ENCODE measurements at places on chromosomes 6 and 20.

DNA sequence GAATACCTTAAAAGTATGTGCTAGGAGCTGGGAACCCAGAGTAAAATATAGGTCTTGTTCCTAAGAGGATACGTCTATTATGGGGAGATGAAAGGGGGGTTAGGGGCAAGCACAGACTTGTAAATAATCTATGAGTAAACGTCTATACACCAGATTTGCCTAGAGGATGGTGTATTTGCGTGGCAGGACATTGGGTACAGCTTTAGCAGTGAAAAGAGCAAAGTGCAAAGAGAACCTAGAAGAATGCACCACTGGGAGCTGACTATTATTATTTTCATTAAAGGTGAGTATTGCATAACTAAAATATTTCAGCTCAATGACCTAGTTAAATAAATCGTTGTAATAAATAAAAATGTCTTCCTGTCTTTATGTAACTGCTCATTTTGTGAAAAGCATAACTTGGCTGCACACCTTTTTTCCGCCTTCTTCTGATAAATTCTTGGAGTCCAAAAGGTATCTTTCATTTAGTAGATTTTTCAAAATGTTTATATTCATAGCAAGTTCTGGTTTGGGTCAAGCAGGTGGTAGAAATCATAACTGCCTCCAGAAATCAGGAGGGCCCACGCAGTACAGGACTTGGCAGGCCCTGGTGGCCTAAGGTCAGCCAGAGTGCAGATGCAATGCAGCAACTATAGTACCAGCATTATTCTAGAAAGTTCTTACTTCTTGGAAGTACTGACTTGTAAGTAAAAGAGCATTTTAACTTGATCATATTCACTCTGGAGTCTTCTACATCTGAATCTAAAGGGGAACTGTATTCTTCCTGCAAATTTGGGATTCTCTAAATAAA is 357.2 kb downstream of the PLCB1 start:
- no peak for DNase-seq
- H3K27ac ChIP-seq: no peak overlapping the region
- H3K4me1 ChIP-seq: no peaks in the 10 kb centered on the region
- no peaks in the 10 kb centered on the region for H3K27me3 ChIP-seq
- H3K4me3 ChIP-seq: no peak overlapping the region

DNA sequence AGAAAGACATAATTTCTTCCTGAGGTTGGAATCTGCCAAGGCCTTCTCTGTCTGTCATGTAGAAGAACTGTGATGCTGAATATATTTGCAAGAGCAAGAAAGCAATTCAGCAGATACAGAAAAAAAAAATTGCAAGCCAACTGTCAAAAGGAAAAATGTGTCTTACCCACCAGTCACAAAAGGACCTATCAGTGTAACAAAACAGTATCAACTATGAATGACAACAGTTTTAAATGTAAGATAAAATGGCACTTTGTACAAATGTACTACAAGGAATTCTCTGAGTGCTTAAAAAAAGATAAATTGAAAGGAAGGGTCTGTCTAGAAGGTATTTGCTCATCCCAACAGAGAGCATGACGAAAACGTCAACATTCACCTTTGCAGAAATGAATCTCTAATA is 185.3 kb upstream of the TFAP2D start:
- no peak for DNase-seq
- no peaks in the 10 kb centered on the region for H3K27me3 ChIP-seq
- no peak overlapping the region for H3K27ac ChIP-seq
- no peaks in the 10 kb centered on the region for H3K36me3 ChIP-seq
- H3K4me3 ChIP-seq: no peak overlapping the region

- no peak overlapping the region for H3K4me3 ChIP-seq
- H3K4me1 ChIP-seq: no peaks in the 10 kb centered on the region
- no peak overlapping the region for H3K27ac ChIP-seq
- DNase-seq: no peak
Observed at GRCh38 chr6:28152531-28152930, 10.8 kb downstream of the ZKSCAN8 start.

DNA sequence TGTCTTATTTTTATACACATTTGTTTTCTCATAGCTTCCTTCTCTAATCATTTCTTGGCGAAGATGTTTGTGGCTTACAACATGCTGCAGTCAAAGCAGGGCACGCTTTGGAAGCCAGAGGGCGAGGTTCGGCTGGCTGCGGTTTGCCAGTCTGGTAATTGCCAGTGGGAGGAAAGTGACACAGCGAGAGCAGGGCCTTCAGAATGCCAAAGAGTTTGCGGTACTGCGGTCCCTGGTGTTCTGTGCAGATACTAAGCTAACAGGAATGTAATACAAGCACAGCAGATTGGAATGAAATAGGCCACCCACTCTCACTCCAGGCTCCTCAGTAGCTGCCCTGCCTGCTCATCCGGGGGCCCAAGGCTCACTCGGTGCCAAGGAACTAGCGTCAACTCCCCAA is 58.7 kb upstream of the TGM3 start:
- no peak for DNase-seq
- no peaks in the 10 kb centered on the region for H3K4me1 ChIP-seq
- no peak overlapping the region for H3K4me3 ChIP-seq
- no peaks in the 10 kb centered on the region for H3K36me3 ChIP-seq
- H3K27ac ChIP-seq: no peak overlapping the region

DNA sequence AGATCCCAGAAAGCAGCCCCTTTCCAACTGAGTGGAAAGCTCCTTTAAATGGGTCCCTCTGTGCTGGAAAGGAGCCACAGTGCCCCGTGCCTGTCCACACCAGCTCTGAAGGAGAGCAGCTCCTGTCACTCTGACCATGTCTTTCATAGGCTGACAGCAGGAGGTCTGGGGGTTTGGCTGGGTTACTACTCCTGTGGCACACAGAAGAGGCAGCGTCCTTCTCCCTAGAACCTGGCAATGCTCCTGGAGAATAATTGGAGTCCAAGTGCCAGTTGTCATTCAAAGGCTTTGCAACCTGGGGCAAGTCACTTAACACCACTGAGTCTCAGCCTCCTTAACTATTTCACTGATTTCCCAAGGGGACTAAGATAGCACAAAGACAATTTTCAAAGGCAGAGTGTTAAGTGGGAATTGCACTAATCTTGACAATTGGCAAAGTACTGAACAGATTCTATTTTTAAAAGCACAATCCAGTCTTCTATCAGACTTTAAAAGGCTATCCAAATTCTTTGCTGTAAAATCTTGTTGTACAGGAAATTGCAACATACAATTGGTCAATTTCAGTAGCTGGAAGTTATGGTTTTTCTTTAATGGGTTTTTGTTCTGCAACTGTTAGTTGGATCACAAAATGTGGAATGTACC is 457.2 kb downstream of the KIF16B start:
- H3K27ac ChIP-seq: no peak overlapping the region
- no peaks in the 10 kb centered on the region for H3K36me3 ChIP-seq
- no peak for DNase-seq
- no peak overlapping the region for H3K4me3 ChIP-seq

- peaks cover 17% of the 10 kb centered on the region for H3K27me3 ChIP-seq
- DNase-seq: no peak
- no peaks in the 10 kb centered on the region for H3K36me3 ChIP-seq
- peaks cover 30% of the 10 kb centered on the region for H3K4me1 ChIP-seq
- no peak overlapping the region for H3K27ac ChIP-seq
Observed at GRCh38 chr6:35147026-35147425, 5.9 kb upstream of the TCP11 start.

DNA sequence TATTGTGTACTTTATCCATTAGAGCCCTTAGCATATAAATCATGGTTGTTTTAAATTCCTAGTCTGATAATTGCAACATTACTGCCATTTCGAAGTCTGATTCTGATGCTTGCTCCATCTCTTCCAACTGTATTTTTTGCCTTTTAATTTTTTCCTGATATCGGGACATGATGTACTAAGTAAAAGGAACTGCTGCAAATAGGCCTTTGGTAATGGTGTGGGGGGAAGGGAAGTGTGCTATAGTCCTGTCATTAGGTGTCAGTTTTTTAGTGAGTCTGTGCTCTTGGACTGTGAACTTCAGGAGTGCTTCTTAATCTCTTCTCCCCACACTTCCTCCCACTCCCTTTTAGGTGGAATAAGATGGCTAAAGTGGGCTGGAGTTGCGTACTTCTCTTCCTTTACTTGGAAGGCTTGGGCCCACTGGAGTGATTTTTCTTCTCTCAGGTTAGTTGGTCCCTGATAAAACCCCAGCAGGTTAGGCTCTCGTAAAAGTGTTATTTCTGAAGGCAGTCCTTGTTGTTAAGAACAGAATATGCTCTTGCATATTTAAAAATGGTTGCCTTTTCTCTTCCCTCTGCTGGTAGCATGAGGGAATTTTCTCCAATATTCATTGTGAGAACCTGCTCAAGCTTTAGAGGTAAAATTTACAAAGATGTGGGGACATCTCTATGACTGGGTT is 18.1 kb downstream of the STXBP5 start:
- DNase-seq: no peak
- H3K4me3 ChIP-seq: no peak overlapping the region
- H3K27ac ChIP-seq: no peak overlapping the region

GRCh38 chr6:123940551-123940950 is 136.9 kb downstream of the NKAIN2 start:
- H3K36me3 ChIP-seq: no peaks in the 10 kb centered on the region
- H3K27me3 ChIP-seq: no peaks in the 10 kb centered on the region
- H3K27ac ChIP-seq: no peak overlapping the region

DNA sequence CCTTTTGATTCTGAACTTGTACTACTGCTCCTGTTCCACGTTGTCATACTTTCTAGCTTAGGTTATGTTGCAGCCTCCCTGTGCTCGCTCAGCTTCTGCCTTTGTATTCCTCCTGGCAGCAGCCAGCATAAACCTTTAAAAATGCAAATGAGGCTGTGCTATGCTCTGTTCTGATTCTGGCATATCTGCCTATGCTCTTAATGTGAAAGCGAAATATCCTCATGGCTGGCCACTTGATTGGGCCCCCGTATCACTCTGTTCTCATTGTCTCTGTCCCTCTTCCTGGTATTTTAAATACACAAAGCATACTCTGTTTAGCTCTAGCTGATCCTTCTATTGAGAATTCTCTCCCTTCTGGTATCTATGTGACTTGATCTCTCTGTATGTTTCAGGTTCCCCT is 139.0 kb downstream of the JARID2 start:
- H3K27ac ChIP-seq: peak overlapping the region; percentile 1
- no peak overlapping the region for H3K4me3 ChIP-seq
- H3K4me1 ChIP-seq: peaks cover 61% of the 10 kb centered on the region

DNA sequence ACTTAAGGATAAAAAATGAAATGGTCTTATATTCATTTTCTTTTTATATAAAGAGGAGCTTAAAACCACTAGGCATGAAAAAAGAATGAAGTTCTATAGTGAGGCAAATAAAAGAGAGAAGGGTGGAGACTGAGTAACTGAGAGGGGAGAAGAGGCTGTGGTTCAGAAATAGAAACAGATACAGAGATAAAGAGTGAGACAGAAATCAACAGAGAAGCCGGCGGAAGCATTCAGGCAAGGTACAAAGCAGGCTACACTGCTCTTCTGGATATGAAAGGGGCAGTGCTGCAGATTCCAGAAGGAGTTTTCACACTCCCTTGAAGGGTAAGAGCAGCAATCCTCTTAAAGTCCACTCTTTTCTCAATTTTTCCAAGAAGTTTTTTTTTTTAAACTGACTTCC is 29.9 kb downstream of the NFATC2 start:
- peak overlapping the region; percentile 85 for H3K27ac ChIP-seq
- peak overlapping the region; percentile 42 for H3K4me3 ChIP-seq
- no peaks in the 10 kb centered on the region for H3K27me3 ChIP-seq
- H3K4me1 ChIP-seq: peaks cover 84% of the 10 kb centered on the region
- peaks cover 89% of the 10 kb centered on the region for H3K36me3 ChIP-seq

DNA sequence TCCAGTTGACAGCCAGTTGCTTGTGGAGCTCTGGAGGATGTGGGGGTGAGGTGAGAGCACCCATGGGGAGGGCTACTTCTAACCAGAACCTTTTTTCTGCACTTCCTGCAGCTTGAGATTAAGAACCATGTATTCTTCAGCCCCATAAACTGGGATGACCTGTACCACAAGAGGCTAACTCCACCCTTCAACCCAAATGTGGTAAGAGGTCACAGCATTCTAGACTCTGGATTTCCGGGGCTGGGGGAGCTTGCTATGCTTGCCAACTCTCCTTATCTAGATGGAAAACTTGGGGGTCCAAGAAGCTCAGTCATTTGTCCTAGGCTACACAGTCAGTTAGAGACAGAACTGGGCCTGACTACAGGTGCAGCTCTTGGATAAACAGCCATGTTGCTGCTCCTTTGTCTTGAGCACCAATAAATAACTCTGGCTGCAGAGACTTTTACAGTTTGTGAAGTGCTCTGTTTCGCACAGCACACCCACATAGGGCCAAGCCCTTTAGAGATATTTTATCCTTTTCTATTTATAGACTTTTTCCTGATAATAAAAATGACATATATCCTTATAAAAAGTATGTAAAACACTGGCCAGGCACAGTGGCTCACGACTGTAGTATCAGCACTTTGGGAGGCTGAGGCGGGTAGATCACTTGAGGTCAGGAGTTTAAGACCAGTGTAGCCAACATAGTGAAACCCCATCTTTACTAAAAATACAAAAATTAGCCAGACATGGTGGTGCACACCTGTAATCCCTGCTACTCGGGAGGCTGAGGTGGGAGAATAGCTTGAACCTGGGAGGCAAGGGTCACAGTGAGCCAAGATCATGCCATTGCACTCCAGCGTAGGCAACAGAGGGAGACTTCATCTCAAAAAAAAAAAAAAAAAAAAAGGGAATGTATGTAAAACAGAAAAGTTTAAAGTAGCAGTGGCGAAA is 10.6 kb upstream of the IFT52 start:
- no peaks in the 10 kb centered on the region for H3K4me1 ChIP-seq
- no peak overlapping the region for H3K4me3 ChIP-seq
- no peak overlapping the region for H3K27ac ChIP-seq
- peaks cover 12% of the 10 kb centered on the region for H3K27me3 ChIP-seq
- no peaks in the 10 kb centered on the region for H3K36me3 ChIP-seq

- peaks cover 20% of the 10 kb centered on the region for H3K4me1 ChIP-seq
- peaks cover 3% of the 10 kb centered on the region for H3K27me3 ChIP-seq
- no peak overlapping the region for H3K4me3 ChIP-seq
- peak overlapping the region; percentile 88 for H3K27ac ChIP-seq
Observed at GRCh38 chr6:139028215-139028657, 309 bp upstream of the ABRACL start.

DNA sequence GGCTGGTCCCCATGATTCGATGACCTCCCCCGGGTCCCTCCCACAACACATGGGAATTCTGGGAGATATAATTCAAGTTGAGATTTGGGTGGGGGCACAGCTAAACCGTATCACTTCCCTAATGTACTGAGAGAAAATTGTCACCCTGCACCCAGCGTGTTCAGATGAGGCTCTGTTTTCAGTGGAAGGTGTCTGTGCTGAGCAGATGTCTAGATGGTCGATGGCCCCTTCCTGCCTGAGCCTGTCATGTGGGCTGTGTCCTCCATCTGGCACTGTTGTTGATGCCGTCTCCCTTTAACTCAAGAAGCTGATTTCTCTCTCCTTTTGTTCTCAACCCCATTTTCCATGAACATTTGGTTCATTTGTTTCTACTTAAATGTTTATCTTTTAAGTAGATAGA is 37.0 kb downstream of the TMEM181 start:
- DNase-seq: no peak
- no peak overlapping the region for H3K27ac ChIP-seq
- peaks cover 45% of the 10 kb centered on the region for H3K36me3 ChIP-seq
- no peaks in the 10 kb centered on the region for H3K4me1 ChIP-seq
- H3K27me3 ChIP-seq: no peaks in the 10 kb centered on the region
